ENCODE measurements at places on chromosomes 5 and 9.

GRCh38 chr9:110538647-110539041, 40.9 kb downstream of the SVEP1 start:
- DNase-seq, result no peak

DNA sequence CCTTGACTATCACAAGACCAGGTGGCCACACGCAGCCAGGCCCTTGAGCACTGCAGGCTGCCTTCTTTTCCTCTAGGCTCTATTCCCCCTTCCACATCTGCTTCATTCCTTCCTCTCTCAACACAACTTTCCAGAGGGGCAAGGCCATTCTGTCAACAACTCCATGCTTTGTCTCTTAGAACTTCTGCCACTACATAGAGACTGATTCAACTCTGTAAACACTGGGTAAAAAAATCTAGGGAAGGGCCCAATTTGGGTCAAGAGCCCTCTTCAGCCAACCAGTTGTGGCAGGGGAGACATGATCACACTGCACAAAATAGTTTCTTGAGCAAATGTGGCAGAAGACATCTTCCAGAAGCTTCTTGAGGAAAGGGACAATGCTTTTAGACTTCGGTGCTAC, 55.6 kb downstream of the ATPSCKMT start:
- DNase-seq, result no peak

- peak; percentile 82 for DNase-seq
Observed at GRCh38 chr5:144187699-144188294, 17.1 kb downstream of the KCTD16 start.

GRCh38 chr5:113140837-113141671, 164.5 kb downstream of the DCP2 start:
- DNase-seq, result no peak

- DNase-seq, result no peak
Observed at GRCh38 chr9:2012347-2012746, 2.8 kb upstream of the SMARCA2 start.

DNA sequence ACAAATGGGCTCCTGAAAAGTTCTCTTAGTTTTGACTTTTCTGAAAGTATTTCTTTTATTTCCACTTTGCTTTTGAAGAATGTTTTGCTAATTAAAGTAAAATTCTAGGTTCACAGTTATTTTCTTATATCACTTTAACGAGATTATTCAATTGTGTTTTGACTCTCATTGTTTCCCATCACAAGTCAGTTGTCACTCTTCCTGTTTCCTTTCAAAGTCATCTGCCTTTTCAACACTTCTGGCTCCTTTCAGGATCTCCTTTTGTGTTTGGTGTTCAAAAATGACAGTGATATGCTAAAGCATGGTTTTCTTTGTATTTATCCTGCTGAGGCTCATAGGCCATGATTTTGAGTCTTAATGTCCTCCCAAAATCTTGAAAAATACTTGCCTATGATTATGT, 235.4 kb upstream of the TAS2R1 start:
- no peak for DNase-seq

- DNase-seq, result peak; percentile 10
Observed at GRCh38 chr5:80998590-80998979, 38.4 kb downstream of the RASGRF2 start.

DNA sequence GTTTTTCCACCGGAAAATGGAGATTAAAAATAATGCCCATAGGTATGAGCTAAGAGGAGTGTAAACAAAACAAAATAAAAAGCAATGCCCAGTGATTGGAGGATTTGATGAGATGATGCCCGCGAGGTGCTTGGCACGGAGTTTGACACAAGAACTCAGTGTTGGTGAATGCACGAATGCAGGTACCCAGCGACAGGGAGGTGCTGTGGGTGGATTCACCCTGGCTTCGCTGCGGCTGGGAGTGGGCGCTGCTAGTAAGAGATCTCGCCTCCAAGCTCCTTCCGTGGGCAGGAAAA, 526 bp upstream of the STXBP1 start:
- no peak for DNase-seq

- DNase-seq, result no peak
Observed at GRCh38 chr5:10607666-10608073, 43.8 kb downstream of the ANKRD33B start.

- DNase-seq, result no peak
Observed at GRCh38 chr5:142013734-142014521, 1.1 kb upstream of the GNPDA1 start.

DNA sequence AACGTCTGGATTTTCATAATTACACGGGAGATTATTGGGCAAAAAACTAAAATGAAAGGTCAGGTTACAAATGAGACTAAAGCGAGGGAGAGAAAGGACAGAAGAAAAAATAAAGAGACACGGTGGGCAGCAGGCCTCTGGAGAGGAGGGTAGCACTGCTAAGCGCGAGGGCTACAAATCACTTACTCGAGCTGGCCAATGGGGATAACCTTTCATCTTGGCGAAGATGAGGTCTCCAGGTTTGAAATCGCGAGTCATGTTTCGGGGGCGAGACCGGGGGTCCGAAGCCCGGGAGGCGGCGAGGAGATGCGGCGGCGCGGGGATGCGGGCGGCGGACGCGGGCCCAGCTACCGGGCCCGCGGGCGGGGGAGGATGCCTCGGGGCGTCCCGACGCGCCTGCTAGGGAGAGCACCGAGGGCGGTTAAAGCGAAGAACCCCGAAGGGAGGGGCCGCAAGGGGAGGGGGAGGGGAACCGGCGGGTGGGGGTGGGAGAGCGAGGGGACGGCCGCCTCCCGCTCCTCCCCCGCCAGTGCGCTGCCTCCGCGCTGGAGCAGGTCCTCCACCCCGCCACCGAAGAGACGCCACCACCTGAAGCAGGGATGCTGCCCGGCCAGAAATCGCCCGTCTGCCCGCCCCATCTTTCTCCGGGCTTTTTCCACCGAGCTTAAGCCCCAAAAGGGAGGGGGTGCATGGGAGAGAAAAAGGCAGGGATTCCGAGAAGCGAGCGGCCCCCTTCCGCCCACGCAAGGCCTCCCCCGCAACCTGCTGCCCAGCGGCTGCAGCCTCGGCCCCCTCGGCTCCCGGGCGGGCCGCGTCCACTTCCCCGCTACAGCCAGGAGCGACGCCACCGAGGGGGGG, 610 bp downstream of the PSIP1 start:
- peak; percentile 61 for DNase-seq

GRCh38 chr9:94639061-94639998, at the start of gene FBP1:
FBP1 (minus strand) TSS chr9:94639518; CDS start chr9:94639310, 208 bp downstream.
- no peak for DNase-seq

- DNase-seq, result no peak
Observed at GRCh38 chr5:136750224-136750862, 385.0 kb upstream of the TRPC7 start.

GRCh38 chr9:134666831-134667230, 25.2 kb downstream of the COL5A1 start:
- no peak for DNase-seq

DNA sequence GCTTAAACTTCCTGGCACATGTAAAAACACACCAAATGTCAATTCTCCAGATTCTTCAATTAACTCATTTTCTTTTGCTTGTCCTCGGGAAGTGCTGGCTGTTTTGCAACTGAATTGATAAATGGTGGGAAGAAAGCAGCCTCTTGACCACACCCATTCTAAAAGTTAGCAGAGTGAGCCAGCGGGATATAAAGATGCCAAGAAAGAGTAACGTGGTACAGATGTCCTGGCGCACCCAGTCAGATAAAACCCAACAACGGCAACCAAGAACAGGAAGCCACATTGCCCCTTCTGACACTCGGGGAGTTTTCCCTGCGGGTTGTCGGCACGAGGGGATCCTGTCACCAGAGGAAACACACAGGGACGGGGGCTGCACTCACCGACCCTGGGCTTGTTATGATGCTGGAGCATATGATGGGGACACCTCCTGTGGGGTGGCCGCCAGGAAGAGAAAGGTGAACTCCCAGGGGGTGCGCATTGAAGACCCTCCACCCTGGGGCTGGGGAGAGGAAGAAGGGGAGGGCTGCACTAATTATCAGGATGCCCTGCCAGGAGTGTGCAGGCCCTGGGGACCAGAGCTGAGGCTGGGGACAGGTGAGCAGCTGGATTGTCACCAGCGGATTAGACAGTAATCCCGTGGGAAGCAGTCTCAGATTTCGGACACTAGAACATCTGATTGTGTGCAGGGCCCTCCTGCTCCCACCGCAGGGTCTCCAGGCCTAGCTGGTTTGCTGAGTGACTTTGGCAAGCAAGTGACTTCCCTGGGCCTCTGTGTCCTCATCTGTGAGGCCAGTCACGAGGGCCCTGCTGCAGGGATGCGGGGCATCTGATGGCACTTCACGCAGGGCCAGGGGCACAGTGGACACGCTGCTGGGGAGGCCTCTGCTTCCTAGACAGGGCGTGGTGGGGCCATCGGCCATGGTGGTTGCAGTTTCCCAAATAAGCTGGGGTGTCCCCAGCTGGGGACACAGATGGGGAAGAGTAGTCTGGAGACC, 59.2 kb downstream of the CRB2 start:
- DNase-seq, result no peak

- DNase-seq, result no peak
Observed at GRCh38 chr9:92187989-92188714, 72.9 kb upstream of the SPTLC1 start.

- no peak for DNase-seq
Observed at GRCh38 chr9:115034801-115035200, 83.2 kb downstream of the TNC start.

DNA sequence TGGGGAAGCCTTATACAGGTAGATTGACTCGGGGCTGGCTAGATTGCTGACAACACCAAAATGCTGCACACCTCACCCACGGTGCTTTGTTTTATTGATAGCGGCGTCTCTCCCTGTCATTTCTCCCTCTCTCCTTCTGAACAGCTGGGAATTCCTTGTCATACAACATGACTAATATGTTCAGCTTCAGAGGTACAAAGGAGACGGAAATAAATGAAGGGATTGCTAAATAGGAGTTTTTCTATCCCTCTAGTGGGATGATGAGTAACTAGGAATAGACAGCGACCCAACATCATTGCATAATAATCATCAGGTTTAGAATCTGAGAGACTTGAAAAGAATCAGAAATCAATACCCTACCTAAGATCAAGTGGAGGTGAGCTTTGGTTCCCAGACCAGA, 337.7 kb upstream of the PANK3 start:
- no peak for DNase-seq
